ENCODE measurements at places on chromosomes 4 and X.

GRCh38 chrX:151419782-151420181, 22.8 kb downstream of the VMA21 start:
- no peak for DNase-seq

- no peak for DNase-seq
Measured at GRCh38 chrX:40971736-40972135, 113.5 kb upstream of the USP9X start.

DNA sequence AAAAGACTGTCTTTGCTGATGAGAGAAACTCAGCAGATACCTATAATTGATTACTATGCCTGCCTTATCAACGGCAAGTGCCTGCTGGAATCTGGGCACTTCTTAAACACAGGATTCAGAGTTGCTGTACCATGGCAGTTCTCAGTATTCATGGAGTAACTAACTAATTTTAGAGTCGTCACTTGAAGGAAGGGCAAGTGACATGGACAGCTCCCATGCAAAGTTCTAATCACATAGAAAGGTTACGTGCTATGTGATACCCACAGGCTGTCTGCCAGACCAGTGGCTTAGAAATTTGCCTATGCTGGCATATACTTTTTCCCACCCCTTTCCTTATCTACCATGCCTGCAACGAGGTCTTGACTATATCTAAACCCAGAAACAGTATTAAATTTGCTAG, 931.1 kb upstream of the TENM3 start:
- no peak for DNase-seq

DNA sequence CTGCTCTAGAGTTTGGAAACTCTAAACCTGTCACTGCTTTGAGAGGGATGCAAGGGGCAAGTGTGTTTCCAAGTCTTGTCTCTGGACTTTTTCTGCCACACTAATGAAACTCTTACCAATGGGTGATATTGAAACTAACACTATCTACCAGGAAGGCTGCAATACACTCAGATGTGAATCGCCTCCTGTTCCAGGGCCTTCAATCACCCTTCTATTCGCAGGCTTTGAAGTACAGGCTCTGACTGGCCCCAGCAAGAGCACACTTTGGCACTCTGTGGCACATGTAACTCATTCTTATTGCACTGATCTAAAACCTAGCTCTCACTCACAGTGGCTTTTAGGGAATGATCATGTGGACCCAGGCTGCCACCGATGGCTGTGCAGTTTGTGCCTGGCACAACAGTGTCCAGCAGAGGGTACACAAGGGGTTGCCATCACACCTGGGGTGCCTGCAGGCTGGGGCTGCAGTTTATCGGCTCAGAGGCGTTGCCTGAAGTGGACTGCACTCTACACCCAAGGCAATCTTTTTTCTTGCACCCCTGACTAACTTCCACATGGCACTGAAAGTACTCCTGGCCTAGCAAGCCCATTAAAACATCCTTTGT, 210.8 kb downstream of the MGST2 start:
- no peak for DNase-seq

DNA sequence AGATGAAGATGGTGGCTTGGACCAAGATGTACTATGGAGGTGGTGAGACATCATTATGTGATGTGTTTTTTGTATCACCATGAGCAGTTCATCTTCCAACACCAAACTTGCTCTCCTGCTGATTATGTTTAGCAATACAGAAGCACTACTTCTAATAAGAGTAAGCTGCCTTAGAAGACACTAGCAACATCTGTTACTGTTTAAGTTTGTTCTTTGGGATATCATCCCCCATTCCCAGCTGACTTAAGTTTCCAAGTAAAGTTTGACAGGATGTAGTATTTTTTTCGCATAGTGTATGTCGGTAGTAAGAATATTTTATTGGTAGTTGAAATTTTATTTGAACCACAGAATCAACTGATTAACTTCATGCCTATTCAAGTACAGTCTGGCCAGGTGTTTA, 123.5 kb upstream of the BMPR1B start:
- DNase-seq, result no peak

- DNase-seq, result no peak
Measured at GRCh38 chr4:54065282-54066087, 1.1 kb upstream of the CHIC2 start.

- DNase-seq, result no peak
Measured at GRCh38 chr4:88674979-88675378, 22.6 kb downstream of the NAP1L5 start.

DNA sequence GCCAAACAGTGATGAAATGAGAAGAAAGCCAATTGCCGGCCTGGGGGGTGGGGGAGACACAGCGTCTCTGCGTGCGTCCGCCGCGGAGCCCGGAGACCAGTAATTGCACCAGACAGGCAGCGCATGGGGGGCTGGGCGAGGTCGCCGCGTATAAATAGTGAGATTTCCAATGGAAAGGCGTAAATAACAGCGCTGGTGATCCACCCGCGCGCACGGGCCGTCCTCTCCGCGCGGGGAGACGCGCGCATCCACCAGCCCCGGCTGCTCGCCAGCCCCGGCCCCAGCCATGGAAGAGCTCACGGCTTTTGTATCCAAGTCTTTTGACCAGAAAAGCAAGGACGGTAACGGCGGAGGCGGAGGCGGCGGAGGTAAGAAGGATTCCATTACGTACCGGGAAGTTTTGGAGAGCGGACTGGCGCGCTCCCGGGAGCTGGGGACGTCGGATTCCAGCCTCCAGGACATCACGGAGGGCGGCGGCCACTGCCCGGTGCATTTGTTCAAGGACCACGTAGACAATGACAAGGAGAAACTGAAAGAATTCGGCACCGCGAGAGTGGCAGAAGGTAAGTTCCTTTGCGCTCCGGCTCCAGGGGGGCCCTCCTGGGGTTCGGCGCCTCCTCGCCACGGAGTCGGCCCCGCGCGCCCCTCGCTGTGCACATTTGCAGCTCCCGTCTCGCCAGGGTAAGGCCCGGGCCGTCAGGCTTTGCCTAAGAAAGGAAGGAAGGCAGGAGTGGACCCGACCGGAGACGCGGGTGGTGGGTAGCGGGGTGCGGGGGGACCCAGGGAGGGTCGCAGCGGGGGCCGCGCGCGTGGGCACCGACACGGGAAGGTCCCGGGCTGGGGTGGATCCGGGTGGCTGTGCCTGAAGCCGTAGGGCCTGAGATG, at the start of gene SHOX:
Gene SHOX (plus strand): TSS at position 180 of the 885 bp plus-strand sequence. CDS start 107 bp downstream, at position 287.
- no peak for DNase-seq

- DNase-seq, result no peak
Measured at GRCh38 chrX:41559235-41560052, 112.3 kb downstream of the NYX start.

GRCh38 chrX:16664626-16665025, 14.7 kb downstream of the S100G start:
- no peak for DNase-seq

Data from cortex of kidney (tissue), 1 donor.